ENCODE measurements at places on chromosomes 2 and 18. TPM values are rescaled to one million over a fixed set of nuclear protein-coding genes. Genes with fewer than 3 reads are reported as not detected.

Gene LYPD6
- total RNA-seq: 4.3 TPM

Gene IL36G
- total RNA-seq: not detected

Gene TMEM247
- total RNA-seq: not detected

Gene EGR4
- not detected for total RNA-seq

Gene TSGA10
- total RNA-seq: 0.71 TPM

Gene SIGLEC15
- total RNA-seq: not detected

Gene CNTNAP5
- total RNA-seq: not detected

Gene AQP12A
- total RNA-seq: not detected

Gene TRPM8
- not detected for total RNA-seq

Gene MSH6
- 30.0 TPM for total RNA-seq

Gene LYPD6B
- not detected for total RNA-seq

Gene CIB4
- not detected for total RNA-seq

Gene PEX13
- 31.1 TPM for total RNA-seq

Gene TTN
- total RNA-seq: under 0.01 TPM

Gene VIT
- 1.4 TPM for total RNA-seq

Gene HOXD12
- not detected for total RNA-seq

Gene SPEG
- 17.4 TPM for total RNA-seq

Gene DSG3
- total RNA-seq: not detected

Gene CGREF1
- 1.8 TPM for total RNA-seq

Gene PLEKHH2
- total RNA-seq: 4.8 TPM

Gene EFHD1
- total RNA-seq: not detected

Gene KATNAL2
- 1.4 TPM for total RNA-seq

Gene HAAO
- total RNA-seq: not detected

Gene CLHC1
- 6.9 TPM for total RNA-seq

Gene CD207
- not detected for total RNA-seq

Gene AMMECR1L
- 8.5 TPM for total RNA-seq

Gene ALPP
- not detected for total RNA-seq

Gene TACR1
- total RNA-seq: not detected

Gene LRRTM1
- total RNA-seq: not detected

Gene ASB18
- total RNA-seq: not detected

All from myometrial cell (primary cell).